ENCODE measurements at places on chromosomes 1 and 21.
A peak's percentile ranks its signal among the peaks of the same experiment; 100 is the strongest.

DNA sequence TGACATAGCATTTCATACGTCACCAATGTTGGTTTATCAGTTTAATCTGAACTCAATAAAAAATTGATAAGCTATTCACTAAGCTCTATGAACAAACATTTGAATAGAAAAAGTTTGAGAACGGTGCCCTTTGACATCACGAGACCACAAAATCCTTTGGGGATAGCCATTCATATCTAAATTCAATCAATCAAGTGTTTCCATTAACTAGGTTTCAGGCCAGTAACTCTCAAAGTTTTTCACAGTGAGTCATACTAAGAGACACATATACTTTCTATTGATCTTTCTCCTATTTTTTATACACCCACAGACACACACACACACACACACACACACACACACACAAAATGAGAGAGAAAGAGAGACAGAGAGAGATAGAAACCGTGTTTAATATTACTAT, 235.4 kb upstream of the SNX7 start:
- no peak for DNase-seq

DNA sequence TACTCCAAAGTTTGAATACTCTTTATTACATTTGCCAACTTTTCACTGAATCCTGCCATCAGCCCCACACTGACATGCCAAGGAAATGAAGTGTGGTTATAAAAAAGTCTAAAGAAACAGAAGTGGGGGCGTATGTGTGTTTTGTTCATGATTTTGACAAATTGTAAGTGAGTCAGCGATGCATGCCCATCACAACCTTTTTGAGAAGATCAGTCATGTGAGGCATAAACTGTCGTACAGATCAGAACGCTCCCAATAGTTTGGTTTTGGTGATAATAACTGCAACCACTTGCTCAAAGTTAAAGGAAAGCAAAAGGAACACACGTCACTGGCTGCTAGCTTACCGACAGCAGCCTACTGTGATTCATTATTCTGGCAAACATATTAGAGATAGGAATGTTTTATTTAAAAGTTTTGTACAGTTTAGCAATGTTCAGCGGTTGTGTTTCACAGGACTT, 95.6 kb downstream of the RGS2 start:
- DNase-seq, result no peak

DNA sequence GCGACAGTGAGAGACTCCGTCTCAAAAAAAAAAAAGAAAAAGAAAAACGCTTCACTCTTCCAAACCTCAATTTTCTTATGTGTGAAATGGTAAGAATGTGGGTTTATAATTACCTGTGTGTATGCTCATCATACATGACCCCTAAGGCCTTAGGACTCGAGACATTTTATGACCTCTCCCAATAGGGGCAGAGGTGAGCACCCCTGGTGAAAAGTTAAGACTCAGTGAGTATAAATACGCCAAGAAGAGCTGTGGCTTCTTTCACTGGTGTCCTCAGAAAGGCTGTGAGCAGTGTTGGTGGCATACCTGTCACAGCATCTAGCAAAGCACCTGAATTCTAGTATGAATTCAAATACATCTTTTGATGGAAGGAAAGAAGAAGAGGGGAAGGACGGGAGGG, 7.8 kb upstream of the FCMR start:
- no peak for DNase-seq

GRCh38 chr1:43851561-43852338, 81.9 kb upstream of the ARTN start:
- no peak for DNase-seq

GRCh38 chr1:168227620-168228019, 1.8 kb downstream of the SFT2D2 start:
- DNase-seq, result no peak

DNA sequence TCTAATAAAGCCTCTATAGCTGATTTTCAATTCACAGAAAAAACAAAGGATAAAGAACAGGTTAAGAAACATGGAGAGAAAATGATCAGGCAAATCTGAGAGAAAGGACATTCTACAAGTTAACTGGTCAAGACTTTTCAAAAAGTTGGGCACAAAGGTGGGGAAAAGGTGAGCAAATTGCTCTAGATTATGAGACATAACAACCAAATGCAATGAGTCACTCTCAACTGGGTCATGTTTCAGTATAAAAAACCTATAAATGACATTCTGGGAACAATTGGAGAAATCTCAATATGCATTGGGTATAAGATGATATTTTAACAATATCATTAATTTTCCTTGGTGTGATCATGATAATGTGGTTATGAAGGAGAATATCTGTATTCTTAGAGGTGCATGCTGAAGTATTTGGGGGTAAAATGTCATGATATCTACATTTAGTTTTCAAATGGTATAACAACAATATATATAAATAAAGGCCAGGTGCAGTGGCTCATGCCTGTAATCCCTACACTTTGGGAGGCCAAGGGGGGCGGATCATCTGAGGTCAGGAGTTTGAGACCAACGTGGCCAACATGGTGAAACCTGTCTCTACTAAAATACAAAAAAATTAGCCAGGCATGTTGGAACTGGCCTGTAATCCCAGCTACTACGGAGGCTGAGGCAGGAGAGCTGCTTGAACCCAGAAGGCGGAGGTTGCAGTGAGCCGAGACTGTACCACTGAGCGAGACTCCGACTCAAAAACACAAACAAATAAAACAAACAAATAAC, 27.0 kb downstream of the ANKRD13C start:
- no peak for DNase-seq

- no peak for DNase-seq
These were observed 20.4 kb upstream of the TMEM52 start for GRCh38 chr1:1939296-1940122.

- no peak for DNase-seq
These were observed 32.6 kb downstream of the OR2G3 start for GRCh38 chr1:247638011-247638410.

- no peak for DNase-seq
These were observed 4.7 kb downstream of the CPLANE2 start for GRCh38 chr1:16232316-16232710.

DNA sequence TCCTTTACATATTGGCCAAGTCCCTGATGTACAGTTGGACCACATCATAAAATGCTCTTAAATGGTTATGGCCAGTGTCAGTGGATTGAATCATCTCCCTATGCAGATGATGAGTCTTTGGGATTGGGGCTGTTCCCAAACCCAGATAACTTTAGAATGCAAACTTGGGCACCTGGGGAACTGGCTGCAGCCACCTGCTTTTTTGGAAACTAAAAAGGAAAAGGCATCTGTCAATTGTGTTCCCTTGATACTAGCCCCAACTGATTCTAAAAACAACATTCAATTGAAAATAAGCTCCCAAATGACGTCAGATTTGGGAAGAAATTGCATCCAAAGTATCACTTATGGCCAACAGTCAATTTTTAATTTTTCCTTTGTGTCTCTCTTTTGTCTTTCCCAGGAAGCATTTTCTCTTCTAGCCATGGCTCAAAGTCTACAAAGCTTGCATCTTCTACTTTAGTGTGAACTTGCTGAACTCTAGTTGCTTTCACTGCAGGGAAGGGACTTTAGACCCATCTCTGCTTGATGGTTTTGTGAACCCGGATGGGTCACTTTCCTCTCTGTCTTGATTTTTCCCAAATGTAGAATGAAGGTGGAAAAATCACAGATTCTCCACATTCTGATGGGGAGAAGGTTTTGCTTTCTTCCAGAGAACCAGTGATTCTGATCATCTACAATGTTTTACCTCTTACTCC, 402.3 kb upstream of the USP24 start:
- no peak for DNase-seq

DNA sequence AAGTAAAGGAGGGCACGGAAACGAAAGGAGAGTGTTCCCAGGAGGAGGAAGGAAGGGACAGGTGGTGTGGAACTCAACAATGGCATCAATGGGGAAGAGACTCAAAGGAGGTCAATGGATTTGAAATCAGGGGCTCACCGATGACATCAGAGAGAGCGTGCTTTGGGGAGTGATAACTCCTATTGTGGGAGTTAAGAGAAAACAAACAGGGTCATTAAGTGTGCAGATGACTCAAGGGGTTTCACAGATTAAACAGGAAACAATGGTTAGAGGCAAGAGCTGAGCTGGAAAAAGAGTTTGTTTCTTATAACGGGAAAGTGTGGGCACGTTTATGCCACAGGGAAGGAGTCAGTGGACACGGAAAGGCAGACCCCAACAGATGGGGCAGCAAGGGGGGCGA, 629.1 kb downstream of the SMYD3 start:
- DNase-seq, result no peak

DNA sequence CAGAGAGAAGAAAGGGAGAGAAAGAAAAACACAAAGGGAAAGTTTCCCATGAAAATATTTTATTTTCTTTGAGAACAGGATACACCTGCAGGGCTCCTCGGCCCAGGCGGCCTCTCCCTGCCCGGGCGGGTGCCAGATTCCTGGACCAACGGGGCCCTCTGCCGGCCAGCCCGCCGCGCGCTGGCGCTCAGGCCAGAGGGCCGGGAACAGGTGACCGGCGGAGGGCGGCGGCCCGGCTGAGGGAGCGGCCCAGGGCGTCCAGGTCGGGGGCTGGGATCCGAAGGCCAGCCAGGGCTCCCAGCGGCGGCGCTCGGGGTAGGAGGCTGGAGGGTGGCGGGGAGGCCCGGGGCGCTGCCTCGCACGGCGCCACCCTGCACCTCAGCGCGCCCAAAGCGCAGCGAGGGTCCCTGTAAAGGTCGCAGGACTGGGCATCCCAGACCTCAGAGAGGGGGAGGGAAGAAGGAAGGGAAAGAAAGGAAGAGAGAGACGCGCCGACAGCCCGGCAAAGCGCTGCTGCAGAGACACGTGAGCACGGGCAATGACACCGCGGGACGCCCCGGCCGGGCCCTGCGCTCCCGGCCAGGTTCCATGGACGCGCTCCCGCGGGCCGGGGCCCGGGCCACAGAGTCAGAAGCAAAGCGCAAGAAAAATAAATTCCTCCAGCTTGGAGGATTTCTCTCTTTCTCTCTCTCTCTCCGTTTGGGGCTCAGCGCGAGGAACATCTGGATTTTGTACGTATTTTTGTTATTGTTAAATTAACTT, 927 bp downstream of the WNT9A start:
- peak; percentile 91 for DNase-seq

Measured in D341Med (cell line).